Astrocyte of the spinal cord (primary cell): ENCODE measurements at places on chromosomes 7 and 10.

DNA sequence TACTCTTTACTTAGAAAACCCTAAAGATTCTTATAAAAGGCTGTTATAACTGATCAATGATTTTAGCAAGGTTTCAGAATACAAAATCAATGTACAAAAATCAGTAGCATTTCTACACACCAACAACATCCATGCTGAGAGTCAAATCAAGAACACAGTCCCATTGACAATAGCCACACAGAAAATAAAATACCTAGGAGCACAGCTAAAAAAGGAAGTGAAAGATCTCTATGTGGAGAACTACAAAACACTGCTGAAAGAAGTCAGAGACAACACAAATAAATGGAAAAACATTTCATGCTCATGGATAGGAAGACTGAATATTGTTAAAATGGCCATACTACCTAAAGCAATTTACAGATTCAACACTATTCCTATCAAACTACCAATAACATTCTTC, 427.0 kb downstream of the KCNMA1 start:
- DNase-seq: no peak

- DNase-seq: no peak
Measured at GRCh38 chr10:132929953-132930548, 12.3 kb downstream of the CFAP46 start.

GRCh38 chr7:72017756-72018155, 394.4 kb downstream of the CALN1 start:
- no peak for DNase-seq

- no peak for DNase-seq
Measured at GRCh38 chr10:124025152-124025551, 68.2 kb downstream of the CHST15 start.

GRCh38 chr10:49172061-49172776, 16.0 kb downstream of the TMEM273 start:
- DNase-seq: no peak

DNA sequence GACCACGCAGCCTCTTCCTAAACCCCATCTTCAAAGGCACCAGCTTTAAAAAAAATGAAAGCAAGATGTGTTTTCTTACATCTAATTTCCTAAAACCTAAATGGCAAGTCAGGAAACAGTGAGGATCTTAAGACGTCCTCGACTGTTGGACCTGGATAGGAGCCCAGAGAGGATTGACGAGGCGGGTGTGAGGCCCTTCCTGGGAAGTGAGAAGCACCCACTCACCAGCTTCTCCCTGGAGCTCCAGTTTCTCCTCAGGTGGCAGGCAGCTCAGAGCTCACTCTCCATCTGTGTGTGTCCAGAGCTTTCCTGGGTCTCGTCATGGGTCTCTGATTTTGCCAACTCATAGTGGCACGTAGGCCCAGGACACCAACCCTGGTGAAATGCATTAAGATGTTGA, 614.0 kb upstream of the AUTS2 start:
- DNase-seq: no peak

DNA sequence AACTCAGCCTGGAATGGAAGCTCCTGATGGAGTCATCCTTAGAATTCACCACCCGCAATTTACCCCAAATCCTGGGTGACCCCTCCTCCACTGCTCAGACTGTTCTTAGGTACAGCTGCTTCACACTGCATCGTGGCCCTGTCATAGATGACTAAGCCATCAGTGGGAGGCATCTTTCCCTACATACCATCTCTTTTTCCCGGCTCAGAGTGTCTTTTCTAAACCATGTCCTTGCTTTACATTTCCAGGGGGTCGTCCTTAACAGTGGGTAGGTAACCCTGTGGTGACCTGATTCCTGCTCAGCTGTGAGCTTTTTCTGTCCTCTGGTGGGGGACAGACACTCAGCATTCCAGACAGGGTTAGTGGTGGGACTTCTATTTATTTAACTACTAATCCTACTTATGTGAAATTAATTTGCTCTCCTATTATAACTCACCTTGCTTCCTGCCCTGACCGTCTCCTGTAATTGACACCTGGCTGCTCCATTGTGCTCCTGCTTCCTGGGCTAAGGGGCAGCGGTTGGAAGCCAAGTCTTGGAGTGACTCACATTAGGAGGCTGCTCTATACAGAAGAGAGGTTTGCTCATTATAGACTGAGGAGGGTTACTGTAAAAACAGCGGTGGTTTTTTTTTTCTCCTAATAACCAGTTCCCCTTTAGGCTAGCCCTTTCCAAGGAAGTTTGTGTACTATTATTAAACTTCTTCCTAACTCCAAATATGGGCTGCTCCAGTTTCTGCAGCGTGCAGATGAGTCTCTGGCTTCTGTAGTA, 40.6 kb downstream of the PYROXD2 start:
- DNase-seq: peak; percentile 68

DNA sequence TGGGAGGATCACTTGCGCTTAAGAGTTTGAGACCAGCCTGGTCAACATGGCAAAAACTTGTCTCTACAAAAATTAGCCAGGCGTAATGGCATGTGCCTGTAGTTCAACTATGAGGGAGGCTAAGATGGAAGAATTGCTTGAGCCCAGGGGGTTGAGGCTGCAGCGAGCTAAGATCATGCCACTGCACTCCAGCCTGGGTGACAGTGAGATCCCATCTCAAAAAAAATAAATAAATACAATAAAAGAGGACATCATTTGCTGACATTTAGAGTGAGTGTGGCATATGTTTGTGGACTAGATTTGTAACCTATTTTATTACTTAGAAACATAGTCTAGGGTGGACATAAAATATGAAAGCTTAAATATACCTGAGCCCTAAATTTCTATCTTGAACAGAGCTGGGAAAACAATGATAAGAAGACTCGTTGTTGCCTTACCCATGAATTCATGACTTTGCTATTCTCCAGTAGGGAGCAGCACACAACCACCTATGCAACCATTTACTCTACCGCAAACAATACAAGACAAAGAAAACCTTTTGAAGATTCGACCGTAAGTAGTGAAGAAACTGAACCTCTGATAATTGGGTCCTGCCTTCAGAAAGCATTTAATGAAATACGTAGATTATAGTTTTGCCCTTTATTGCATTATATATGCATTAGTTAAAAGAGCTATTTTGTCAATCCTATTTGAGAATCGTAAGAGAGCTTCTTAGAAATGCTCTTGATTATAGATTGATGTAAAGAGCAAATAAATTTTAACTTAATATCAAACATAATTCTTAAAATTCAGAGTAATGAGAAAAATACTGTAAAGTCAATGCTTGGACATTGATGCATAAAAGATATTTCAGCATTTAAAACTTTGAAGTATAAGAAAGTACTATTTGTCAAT, 83.5 kb downstream of the GNAT3 start:
- DNase-seq: peak; percentile 78

GRCh38 chr7:66150471-66150870, 35.8 kb downstream of the CRCP start:
- DNase-seq: peak; percentile 80

- no peak for DNase-seq
Measured at GRCh38 chr10:74077416-74077815, 73.2 kb downstream of the AP3M1 start.

DNA sequence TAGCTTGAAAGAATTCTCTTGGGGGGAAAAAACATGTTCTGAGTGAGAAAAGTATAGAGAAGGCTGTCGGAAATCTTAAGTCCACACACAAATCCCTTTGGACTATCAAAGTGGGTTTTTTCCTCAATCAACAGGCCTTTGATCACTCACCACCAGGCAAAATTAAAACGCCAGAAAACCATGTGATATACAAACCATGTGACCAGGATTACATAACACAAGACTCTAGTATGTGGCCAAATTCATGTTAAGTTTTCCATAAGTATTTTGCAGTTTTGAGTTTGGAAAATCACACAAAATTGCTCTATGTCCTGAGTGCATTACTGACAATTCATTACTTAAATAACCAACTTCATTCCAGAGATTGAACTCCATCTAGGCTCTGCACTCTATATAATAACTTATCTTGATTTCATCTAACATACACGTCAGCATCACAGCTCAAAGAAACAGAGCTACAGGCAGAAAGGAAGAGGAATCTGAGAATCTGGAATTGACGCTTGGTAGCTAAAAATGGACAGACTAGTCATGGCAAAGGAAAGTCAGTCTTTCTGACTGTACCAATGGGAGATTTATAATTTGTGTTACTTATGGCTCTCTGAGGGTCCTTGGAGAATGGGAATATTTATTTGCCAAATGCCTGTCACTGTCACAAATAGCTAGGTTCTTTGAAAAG, 383.5 kb downstream of the SFMBT2 start:
- no peak for DNase-seq

DNA sequence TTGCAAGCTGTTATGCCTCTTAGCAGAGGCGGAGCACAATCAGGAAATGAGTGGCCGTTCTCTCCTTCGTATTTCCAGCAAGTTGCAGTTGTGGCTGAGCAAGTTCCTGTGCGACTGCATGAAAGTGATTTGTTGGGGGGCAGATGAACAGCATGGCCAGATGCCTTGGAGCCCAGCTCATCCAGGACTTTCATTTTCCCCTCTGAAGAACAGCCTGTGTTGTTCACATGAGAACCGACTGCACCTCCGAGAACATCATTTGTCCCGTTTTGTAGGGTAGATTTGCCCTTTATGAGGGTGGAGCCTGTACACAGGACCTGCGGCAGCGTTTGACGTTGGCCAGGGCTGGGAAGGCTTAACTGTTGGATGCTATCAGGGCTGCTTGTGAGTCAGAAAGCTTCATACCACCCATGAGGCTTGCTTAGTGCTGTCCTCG, 4.4 kb downstream of the BAG3 start:
- peak; percentile 86 for DNase-seq

DNA sequence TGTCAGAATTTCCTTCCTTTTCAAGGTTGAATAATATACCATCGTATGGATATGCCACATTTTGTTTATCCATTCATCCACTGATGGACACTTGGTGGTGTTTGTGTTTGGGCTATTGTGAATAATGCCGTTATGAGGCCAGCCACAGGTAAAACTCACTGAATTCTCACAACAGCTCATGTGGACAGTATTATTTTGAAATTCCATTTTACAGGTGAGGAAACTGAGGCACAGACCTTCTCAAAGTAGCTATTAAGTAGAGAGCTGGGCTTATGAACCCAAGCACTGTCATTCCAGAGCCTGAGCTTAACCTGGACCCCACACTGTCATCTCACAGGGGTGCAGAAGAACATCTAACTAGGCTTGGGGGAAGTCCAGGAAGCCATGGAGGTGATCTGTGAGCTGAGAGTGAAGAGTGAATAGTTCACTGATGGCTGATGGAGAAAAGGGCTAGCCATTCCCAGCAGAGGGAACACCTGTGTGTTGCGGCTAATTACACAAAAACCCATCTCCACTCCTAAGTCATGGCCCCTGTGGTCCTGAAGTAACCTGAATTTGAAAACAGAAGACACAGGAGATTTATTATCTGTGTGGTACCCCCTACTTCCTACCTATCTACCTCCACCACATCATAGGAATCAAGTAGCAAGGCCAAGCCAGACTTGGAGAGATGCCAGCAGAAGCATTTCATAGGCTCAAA, 8.7 kb downstream of the INMT start:
- no peak for DNase-seq
